ENCODE measurements at places on chromosomes 2 and 18. TPM values are rescaled to one million over a fixed set of nuclear protein-coding genes. Genes with fewer than 3 reads are reported as not detected.

The PSD4 gene
- 0.63 TPM for total RNA-seq

The BCL11A gene
- total RNA-seq: 3.1 TPM

The SEPTIN10 gene
- total RNA-seq: 26.5 TPM

The GPR75 gene
- 0.53 TPM for total RNA-seq

The GALR1 gene
- not detected for total RNA-seq

The REG3G gene
- 0.19 TPM for total RNA-seq

Measured in SK-MEL-5 (cell line).